CD4-positive, alpha-beta T cell treated with Interleukin-17A for 4 hours (primary cell): ENCODE measurements at places on chromosomes 7 and 10.

DNA sequence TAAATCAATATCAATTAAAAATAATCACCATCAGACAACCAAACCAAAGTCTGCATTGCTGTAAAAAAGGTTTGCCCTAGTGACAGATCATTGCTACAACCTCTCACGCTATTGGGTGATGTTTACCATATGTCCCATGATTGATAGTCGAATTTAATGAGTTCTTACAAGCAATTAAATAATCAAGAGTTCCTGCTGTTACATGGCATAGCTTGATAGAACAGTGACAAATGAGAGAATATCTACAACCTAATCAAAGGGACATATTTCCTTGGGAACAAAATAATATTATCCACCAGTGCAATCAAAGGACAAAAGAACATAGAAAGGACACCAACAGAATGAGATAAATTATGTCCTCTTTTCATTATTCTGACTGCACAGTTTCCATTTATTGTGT lies 387.4 kb downstream of the ETV1 start:
- no peak for DNase-seq

- DNase-seq: no peak
These were observed 246.1 kb downstream of the DNAJB9 start for GRCh38 chr7:108815815-108816214.

DNA sequence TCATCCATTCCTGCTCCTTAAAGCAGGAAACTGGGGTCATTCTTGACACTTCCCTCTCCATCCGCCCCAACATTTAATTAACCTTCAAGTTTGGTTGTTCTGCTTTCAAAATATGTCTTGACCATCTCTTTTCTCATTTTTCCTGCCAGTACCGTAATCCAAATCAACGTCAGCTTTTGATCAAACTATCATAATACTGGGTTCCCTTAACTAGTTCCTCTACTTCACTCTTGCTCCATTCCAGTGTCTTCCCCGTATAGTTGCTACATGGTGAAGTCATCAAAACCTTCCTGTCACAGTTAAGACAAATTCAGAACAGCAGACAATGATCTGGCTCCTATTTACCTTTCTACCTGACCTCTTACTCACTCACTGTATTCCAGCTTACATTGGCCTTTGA lies 6.6 kb upstream of the KLF14 start:
- no peak for DNase-seq

- no peak for DNase-seq
These were observed 41.7 kb downstream of the VCL start for GRCh38 chr10:74039561-74040145.

GRCh38 chr10:103636492-103636891 lies 143.0 kb downstream of the NEURL1 start:
- DNase-seq: no peak

DNA sequence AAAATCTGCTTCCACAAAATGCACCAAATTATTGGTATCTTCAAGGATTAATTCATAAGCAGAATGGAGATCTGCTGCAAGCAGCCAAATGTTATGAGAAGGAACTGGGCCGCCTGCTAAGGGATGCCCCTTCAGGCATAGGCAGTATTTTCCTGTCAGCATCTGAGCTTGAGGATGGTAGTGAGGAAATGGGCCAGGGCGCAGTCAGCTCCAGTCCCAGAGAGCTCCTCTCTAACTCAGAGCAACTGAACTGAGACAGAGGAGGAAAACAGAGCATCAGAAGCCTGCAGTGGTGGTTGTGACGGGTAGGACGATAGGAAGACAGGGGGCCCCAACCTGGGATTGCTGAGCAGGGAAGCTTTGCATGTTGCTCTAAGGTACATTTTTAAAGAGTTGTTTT lies 12.1 kb downstream of the IFIT3 start:
- no peak for DNase-seq

GRCh38 chr7:26490640-26491624 lies 199.3 kb downstream of the SNX10 start:
- DNase-seq: no peak

DNA sequence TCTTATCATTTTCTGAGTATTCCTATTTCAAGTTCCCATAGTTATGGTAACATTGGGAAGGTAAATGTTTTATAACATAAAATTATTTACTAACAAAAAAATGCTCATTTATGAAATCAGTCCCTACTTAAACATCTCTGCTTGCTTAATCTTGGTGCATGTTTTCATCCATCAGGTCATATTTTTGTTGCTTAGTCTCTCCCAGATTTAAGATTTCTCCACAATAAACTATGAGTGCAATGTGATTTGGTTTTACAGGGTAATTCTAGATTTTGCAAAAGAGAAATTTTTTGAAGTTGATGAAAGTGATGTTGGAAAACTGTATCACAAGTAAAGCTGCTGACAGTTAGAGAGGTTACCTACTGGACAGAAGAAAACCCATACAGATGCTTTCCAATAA lies 28.6 kb downstream of the PIK3AP1 start:
- DNase-seq: no peak

GRCh38 chr7:83684928-83685327 lies 36.0 kb upstream of the SEMA3E start:
- DNase-seq: no peak

- no peak for DNase-seq
These were observed 163.2 kb downstream of the REEP3 start for GRCh38 chr10:63684257-63684936.

- no peak for DNase-seq
These were observed 90.4 kb downstream of the KIAA1549 start for GRCh38 chr7:138890499-138891445.

DNA sequence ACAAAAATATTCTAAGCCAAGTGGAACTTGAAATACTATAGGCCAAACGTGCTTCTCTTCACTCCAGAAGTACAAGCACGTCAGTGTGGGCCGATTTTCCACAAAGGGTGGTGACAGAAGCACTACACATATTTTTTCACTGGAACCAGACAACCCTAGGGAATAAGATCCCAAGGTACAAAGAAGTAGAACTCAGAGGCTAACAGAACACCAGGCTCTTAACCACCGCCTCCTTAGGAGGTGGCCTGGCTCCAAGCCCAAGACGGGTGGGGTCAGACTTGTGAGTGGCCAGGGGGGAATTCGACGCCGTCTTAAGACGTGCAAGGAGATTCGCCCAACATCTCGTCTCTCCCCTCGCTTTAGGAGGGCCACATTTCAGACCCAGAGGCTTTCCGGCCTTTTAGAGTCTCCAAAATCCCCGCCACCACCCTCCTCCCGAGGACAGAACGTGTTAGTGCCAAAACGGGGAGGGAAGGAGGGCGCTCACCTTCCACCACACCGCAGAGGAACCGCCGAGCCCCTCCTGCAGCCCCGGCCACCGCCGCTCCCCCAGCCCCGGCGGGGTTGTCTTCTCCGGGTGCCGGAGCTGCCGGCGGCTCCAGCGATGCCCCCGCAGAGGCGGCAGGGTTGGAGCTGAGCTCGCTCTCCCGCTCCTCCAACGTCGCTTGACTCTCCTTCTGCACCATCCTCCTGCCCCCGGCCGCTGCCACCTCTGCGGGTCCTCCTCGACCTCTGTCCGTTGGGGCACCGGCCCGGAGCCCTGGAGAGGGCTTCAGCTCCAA lies 716 bp downstream of the OGA start:
- DNase-seq: peak; percentile 49

DNA sequence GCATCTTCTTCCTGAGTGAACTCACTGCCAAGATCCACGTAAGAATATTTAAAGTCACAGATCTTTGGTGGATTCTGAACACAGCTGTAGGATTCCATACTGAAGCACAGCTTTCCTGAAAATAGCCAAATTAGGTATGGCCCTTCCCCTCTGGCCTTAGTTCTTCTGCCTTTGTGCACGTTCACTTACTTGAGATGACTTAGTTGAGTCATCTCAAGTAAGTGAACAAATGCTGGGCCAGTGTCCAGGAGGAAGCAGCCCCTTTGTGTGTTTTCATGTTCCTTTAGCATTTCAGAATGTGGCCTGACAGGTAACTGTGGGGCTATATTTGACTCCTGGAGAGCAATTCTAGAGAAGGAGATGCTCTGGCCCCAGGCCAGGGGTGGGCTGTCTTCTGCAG lies 51.5 kb downstream of the CCNY start:
- DNase-seq: no peak

DNA sequence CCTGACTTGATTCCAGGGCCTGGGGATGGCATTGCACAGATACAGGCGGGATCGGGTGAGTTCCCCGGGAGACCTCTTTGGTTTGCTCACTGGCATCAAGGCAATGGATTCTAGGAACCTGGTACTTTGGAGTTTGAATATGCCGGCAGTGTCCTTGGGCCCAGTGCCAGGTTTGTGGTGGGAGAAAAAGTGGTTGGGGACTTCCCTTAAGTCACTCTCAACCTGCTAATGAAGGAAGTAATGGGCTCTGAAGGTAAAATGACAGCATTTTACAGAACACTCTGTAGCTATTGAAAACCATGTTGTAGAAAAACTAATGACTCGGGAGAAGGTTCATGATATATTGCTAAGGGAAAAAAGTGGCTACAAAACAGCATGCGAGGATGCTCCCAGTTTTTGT lies 129.9 kb downstream of the CFAP58 start:
- DNase-seq: no peak

GRCh38 chr10:97150013-97150595 lies 35.7 kb downstream of the SLIT1 start:
- no peak for DNase-seq

DNA sequence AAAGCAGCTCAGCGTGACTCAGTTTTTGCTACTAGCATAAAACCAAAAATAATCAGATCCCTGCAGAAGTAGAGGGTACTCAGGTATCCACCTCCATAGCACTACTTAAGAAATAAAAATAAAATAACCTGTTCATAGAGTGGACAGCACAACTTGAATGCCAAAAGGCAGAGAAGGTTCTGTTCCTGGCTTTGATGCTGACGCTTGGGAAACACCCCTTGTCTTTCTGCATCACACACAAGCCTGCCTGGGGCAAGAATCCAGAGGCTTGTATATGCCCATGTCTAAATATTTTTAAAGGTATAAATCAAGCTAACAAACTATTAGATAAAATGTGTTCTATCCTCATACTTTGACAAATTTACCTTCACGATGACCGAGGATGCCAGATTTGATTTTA lies 207.3 kb downstream of the KIAA1217 start:
- DNase-seq: no peak

- no peak for DNase-seq
These were observed 109.9 kb downstream of the HERPUD2 start for GRCh38 chr7:35584990-35585389.

- DNase-seq: no peak
These were observed 456.8 kb upstream of the NRP1 start for GRCh38 chr10:33791272-33791660.

DNA sequence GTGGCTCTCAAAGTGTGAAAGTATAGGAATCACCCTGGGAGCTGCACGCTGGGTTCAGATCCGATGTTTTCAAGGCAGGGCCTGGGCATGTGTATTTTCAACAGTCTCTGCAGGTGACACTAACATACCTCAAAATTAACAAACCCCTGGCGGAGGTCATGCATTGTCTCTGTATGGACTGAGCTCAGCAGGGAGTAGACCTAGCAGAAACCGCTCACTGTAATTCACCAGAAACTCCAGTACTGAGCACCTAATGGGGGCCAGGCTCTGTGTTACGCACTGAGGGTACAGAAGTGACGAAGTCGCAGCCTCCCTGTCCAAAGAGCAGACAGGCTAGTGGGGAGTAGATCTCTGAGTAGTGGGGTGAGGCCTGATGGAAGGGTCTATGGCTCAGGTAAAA lies 5.6 kb downstream of the STRA8 start:
- DNase-seq: no peak

- no peak for DNase-seq
These were observed 122.1 kb downstream of the LRRN3 start for GRCh38 chr7:111212857-111213523.

DNA sequence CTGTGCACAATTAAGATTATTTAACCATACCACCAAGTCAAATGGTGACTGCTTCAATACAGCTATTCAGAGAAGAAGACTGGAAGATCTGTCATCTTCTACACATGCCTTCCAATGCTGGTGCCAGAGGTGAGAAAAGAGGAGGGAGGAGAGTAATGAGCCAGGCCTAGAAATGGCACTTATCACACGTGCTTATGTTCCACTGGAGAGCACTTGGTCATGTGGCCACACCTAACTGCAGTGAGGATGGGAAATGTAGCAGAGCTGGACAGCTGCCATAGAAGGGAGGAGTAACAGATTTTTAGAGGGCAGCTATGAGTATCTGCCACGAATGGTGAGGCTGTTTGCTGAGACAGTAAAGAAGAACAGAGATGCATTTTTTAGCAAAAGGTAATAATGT lies 77.1 kb downstream of the MPLKIP start:
- DNase-seq: no peak

GRCh38 chr10:63503395-63503794 lies 17.8 kb upstream of the REEP3 start:
- DNase-seq: no peak
